ENCODE measurements at places on chromosomes 3 and 15. TPM values are rescaled to one million over a fixed set of nuclear protein-coding genes. Genes with fewer than 3 reads are reported as not detected.

- DNase-seq = no peak
- H3K27ac ChIP-seq = peak overlapping the region; percentile 67
- peaks cover 20% of the 10 kb centered on the region for H3K4me1 ChIP-seq
- no peak overlapping the region for H3K4me3 ChIP-seq
- H3K36me3 ChIP-seq = peaks cover 82% of the 10 kb centered on the region
- no peaks in the 10 kb centered on the region for H3K27me3 ChIP-seq
Measured at GRCh38 chr15:85726454-85726853, 68.3 kb downstream of the KLHL25 start.

GRCh38 chr3:67329358-67329757 is 325.1 kb downstream of the SUCLG2 start:
- H3K27me3 ChIP-seq = no peaks in the 10 kb centered on the region
- H3K4me3 ChIP-seq = no peak overlapping the region
- no peaks in the 10 kb centered on the region for H3K36me3 ChIP-seq
- DNase-seq = no peak
- no peak overlapping the region for H3K27ac ChIP-seq

DNA sequence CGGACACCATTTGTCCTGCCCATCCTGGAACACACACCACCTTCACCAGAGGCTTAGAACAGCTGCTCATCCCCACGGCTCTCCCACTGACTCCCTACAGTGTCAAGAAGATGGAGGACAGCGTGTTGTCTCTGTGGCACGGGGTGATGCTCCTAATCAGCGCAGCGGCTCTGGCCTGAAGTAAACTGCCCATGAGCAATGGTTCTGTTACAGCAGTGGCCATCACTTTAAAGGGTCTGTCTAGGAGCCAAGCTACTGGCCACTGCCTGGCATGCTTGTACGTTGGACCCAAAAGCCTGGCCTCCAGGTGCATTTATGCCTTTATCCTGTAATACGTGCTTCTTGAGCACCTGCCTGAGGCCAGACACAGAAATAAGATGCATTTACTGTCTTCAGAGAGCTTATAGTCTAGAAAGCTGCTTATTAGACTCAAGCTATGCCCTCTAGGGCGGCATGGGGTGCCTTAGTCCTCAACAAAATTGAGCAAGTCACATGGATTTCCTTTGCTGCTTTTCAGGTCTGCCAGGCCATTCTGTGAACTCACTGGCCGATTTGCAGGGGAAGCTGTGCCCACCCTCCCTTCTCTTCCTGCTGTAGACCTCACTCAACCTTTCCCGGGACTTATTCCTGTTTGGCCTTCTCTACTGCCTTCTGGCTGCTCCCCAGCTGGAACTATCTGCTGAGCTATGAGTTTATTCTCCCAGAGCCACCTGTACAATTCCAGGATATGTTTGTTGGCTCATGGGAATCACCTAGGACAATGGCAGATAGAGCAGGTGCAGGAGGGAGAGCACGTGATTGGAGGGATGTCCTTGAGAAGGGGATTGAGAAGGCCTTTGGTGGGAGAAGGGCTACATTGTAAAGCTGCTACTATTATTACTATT is 51.9 kb downstream of the STARD5 start:
- H3K4me1 ChIP-seq = no peaks in the 10 kb centered on the region
- no peaks in the 10 kb centered on the region for H3K36me3 ChIP-seq
- H3K27ac ChIP-seq = no peak overlapping the region
- no peak for DNase-seq
- H3K27me3 ChIP-seq = no peaks in the 10 kb centered on the region

DNA sequence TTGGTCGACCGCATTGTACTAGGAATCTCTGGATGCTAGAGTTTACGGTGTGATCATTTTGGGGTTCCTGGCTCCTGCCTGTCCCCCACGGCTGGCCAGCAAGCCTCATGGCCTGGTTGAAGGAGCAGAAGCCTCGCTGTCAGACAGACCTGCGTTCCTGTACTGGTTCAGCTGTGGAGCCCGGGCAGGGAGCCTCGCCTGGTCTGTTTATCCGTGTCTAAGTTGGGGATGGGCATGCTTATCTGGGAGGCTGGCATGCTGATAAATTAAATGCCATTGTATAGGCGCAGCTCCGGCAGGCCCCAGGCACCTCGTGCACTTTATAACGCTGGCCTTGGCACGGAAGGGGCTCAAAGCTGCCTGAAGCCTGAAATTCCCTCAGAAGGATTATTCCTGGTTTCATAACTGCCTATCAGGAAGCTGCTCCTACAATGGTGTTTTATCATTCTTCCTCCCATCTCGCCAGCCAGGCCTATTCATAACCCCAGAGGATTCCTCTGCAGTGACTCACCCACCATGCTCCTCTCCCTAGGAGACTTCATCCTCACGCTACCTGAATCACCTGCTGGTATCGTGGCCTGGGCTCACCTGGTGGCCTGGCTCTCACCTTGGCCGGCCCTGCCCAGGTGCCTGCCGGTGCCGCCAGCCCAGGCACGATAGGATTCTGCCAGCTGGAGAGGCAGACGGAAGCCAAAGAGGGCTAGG is 110.9 kb downstream of the ASB7 start:
- no peak overlapping the region for H3K4me3 ChIP-seq
- no peaks in the 10 kb centered on the region for H3K4me1 ChIP-seq
- no peaks in the 10 kb centered on the region for H3K36me3 ChIP-seq
- H3K27ac ChIP-seq = no peak overlapping the region

Gene ABTB1
- total RNA-seq = 3.1 TPM
